HS-5 (cell line): ENCODE measurements at places on chromosomes 1 and 21.

GRCh38 chr1:224737353-224737727 is 121.2 kb downstream of the CNIH3 start:
- DNase-seq, result no peak

DNA sequence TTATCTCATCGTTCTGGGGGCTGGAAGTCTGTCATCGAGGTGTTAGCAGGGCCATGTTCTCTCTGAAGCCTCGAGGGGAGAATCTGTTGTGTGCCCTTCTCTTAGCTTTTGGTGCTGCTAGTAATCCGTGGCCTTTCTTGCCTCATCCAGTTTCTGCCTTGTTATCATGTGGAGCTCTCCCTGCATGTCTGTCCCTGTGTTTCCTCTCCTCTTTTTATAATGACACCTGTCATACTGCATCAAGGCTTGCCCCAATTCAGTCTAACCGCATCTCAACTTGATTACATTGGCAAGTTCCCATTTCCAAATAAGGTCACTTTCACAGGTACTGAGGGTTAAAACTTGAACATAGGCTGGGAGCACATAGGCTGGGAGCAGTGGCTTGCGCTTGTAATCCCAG is 82.6 kb upstream of the CNIH3 start:
- no peak for DNase-seq

GRCh38 chr1:160672789-160673695 is 26.2 kb upstream of the SLAMF1 start:
- no peak for DNase-seq

- DNase-seq, result no peak
These were observed 1.8 kb downstream of the TMED5 start for GRCh38 chr1:93178418-93178817.

DNA sequence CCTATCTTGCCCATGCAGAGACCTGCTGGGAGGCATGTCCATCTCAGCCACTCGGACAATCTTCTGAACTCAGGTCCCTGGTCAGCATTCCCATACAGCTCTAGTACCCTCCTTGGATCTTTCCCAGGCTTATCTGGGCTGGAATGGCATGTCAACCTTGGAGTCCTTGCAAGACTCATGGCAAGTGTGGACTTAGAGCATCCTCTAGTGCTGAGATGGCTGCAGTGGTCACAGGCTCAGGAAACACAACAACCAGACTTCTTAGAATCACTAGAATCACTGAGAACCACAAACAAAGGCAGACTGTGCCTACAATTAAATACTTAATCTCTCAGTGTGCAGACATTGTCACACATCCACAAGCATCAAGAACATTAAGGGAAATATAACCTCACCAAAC is 73.1 kb upstream of the TSHB start:
- no peak for DNase-seq

- no peak for DNase-seq
These were observed 61.4 kb upstream of the CNN3 start for GRCh38 chr1:94988356-94988755.

GRCh38 chr1:228337031-228337564 is 69.5 kb downstream of the TRIM11 start:
- DNase-seq, result no peak

DNA sequence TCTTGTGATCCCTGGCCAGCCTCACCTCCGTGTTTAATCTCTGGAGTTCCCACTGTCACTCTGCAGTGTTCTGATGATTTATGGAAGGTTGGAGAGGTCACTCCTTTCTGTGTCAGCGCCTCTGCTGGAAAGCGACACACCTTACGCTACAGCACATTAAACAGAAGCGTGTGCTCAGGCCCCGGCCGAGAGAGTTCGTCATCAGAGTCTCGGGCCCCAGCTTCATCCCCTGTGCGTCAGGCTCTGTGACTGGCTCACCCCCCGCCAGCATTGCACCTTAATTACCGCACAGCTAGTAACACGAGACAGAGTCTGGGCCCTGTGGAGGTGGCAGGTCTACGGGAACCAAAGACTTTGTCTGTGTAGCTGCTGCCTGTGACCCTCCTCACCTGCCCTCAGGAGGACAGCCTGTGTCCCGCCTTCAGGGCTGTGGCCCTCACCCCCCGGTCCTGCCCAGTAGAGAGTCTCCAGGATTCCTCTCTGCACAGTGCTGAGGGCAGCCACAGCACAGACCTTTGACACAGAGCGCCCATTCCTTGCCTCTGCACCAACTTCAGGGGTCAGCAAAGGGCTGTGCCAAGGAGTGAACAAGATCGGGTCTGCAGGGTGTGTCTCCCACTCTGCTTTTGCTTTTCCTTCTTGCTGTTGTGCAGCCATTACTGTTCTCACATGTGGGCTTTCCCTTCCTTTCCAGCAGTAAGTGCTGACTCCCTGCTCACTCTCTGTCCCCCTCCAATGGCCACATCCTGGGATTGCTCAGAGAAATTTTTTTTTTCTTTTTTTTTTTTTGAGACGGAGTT is 157.6 kb downstream of the PGBD5 start:
- peak; percentile 10 for DNase-seq

- DNase-seq, result no peak
These were observed 6.3 kb downstream of the VANGL1 start for GRCh38 chr1:115647919-115648650.

- DNase-seq, result no peak
These were observed 83.8 kb downstream of the CAPZB start for GRCh38 chr1:19401535-19401889.

GRCh38 chr1:211831558-211832323 is 1.2 kb upstream of the LPGAT1 start:
- DNase-seq, result no peak

GRCh38 chr21:25039461-25040380 is 567.6 kb downstream of the MRPL39 start:
- peak; percentile 26 for DNase-seq

DNA sequence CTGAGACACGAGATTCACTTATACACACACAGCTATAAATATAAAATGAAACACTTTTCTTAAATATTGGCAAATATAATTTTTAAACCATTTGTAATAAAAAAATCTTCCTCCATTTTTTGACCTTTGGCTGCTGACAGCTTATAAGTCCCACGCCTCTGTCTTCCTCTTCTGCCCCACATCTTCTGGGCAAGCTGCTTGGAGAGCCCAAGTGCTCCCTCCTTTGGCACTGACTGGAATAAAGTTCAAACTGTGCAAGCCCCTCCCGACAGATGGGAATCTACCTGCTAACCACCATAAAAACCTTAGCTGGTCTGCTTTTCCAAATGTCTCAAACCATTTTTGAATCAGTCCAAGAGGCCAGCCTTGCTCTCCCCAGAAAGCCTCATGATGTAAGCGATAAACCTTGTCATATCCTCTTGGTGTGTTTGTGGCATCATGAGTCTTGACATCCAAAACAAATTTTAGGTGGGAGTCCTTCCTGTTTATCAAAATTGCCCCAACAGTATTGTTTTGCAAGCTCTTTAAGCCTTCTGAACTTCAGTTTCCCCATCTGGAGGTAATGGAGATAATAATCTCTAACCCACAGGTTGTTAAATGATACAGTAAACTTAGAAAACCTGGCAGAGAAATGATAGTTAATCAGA is 99.8 kb downstream of the SNX7 start:
- no peak for DNase-seq

DNA sequence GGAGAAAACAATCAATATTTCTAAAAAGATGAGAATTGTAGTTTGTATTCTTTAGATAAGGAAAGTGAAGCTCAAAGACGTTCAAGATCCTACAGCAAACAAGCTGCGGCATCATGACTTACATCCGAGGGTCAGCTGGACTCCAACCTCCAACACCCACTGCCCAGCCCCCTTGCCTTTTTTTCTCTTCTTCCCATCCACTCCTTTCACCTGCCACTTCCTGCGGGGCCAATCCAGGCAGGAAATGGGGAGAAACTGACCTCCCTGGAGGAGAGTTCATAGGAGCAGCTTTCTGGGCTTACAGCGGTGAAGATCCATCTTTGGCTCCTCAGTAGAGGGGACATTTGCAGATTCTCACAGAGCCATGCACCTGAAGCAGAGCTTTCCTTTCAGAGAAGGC is 361.5 kb downstream of the PTPRU start:
- no peak for DNase-seq

DNA sequence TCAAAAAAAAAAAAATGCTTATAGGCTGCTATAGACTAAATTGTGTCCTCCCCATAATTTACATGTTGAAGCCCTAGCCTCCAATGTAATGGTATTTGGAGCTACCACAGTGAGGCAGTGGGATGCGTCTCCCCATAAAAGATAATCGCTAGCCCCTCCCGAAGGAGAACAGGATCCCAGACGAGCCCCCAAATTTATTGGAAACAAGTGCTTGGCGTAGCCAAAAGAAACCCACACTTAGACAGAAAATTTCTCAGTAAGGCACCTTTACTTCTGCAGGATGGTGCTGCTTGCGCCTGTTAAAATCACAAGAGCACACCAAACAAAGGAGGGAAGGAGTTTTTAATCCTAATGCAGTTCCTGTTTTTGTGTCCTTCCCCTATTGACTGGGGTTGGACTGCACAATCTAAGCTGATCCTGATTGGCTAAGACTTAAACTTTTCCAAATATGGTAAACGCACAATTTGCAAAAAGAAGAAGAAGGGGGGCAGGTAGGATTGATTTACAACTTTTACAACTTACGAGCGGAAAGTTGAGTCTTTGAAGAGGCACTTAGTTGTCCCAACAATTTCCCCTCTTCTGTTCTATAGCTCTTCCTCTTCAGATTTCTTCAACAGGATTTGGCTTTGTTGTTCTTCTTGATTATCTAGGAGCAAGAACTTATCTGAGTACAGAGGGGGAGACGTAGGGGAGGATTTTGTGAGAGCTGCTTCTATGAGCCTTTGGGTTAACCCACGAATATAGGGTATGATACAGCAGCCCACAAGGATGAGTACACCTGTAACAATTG is 3.0 kb upstream of the IPP start:
- DNase-seq, result no peak

DNA sequence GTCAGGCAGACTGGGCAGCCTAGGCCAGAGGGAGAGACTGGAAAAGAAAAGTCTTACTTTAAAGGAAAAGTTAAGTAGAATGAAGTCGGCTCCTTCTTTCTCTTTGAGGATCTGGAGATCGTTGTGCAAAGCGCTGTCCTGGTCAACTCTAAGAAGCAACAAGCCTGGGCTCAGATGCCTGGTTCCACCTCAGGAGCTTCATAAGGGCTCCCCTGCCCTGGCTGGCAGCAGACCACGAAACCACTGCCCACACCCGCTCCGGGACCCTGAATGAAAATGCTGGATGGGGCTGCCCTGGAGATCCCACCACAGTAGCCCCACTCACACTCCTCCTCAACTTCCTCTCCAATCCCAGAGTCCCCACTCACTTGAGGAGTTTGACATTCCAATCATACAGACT is 6.4 kb downstream of the UBE2Q1 start:
- DNase-seq, result no peak

DNA sequence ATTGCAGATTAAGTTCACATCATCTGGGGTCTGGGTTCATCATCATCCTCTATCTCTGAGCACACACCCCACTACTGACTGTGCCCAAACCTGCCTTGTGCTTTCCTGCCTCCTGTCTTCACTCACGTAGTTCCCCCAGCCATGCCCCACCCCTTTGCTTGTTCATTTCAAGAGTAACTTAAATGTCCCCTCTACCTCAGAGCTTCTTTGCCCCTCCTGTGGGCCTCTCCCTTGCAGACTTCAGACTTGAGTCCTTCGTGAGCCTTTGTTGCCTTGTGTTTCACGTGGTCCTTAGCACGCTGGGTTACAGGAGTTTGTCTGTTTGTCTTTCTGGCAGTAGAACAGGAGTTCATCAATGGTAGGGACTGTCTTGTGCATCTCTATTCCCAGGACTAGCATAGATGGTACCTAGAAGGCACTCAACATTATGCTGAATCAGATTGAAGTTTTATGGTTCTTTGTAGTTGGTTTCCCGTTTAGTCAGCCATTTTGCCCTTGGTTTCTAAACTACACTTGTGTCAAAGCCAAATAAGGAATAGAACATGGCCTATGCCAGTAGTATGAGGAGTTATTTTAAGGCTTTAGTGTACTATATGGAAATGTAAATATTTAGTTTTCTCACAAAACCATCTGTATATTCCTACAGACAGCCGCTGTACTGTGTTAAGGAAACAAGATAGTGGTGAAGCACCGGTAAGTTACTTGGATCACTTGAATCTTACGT is 86.2 kb downstream of the TTC3 start:
- DNase-seq, result no peak

DNA sequence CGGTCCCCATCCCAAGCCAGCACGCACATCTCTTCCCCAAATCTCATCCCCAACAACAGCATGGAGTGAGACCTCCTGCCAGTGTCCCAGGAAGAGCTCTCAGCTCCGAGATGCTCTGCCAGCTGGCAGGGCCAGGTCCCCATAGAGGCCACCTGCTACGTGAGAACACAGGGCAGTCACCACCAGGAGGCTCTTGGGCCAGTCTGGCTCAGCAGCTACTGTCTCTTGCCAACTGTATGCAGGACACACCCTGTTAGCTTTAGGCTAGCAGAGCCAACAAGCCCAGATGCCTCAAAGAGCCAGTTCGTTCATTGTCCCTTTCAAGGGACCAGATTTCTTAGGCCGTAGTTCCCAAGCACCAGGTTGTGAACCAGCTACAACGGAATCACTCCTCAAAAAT is 36.9 kb downstream of the FBXO2 start:
- DNase-seq, result no peak

DNA sequence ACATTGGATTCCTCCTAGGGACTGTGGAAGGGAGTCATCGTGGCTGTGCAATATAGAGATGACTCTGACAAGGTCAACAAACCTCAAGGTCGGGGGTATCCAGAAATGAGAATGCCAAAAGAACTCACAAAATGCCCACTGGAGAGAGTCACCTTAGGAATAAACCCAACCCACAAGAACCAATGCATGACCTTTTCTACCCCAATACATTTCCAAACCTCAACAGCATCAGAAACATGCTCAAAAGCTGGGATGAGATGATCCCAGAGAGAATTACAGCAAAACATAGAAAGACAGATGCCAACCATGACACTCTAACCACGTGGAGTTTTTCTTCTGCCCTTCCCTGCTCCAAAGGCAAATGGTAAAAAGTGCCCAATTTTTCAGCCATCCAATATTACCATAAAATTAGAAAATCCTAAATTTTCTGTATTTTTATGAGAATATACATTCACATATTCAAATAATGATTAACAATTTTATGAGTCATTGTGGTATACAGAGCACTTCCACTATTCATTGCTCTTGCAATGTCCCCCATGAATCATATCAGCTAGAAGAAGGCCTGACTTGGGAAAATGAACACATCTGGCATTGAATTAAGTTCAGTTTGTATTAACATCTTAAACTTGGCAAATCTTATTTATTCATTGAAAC is 88.2 kb upstream of the PALMD start:
- DNase-seq, result peak; percentile 76

GRCh38 chr1:229406798-229407197 is 27.1 kb downstream of the ACTA1 start:
- DNase-seq, result no peak
